ENCODE measurements at places on chromosomes 1 and 21.

DNA sequence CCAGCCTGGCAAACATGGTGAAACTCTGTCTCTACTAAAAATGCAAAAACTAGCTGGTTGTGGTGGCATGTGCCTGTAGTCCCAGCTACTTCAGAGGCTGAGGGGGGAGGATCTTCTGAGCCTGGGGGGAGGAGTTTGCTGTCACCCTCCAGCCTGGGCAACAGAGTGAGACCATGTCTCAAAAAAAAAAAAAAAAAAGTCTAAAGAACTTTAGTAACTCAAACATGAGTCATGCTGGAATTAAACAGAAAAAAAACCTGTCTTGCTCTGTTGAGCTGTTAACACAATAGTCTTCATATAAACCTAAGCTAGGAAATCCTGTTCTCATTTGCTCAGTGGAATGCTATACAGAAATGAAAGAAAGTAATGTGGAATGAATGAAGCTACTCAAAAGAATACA is 16.7 kb upstream of the DISP1 start:
- DNase-seq: no peak

GRCh38 chr1:224579526-224579925 is 36.6 kb upstream of the CNIH3 start:
- no peak for DNase-seq

GRCh38 chr1:92585831-92586230 is 99.1 kb upstream of the GFI1 start:
- DNase-seq: no peak

- DNase-seq: no peak
These were observed 70.1 kb upstream of the GORAB start for GRCh38 chr1:170461762-170462384.

- no peak for DNase-seq
These were observed 15.6 kb downstream of the JUN start for GRCh38 chr1:58768191-58768731.

DNA sequence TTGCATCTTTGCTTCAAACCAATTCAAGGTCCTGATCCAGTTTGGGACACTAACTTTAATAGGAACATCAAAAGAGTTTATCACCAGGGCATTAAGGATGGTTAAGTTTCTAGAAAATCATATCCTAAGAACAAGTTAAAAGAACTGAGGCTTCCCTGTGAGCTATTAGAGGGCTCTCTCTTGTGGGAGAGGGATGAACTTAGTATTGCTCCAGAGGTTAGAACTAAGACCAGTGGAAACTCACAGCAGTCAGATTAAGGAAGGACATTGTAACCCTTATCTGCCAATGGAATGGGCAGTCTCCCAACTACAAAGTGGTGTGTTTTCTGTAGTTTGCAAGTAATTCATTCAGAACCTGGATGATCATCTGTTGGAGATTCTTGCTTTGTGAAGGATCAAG is 36.8 kb downstream of the UBE2U start:
- no peak for DNase-seq

- no peak for DNase-seq
These were observed 90.5 kb upstream of the JUN start for GRCh38 chr1:58874342-58874741.

DNA sequence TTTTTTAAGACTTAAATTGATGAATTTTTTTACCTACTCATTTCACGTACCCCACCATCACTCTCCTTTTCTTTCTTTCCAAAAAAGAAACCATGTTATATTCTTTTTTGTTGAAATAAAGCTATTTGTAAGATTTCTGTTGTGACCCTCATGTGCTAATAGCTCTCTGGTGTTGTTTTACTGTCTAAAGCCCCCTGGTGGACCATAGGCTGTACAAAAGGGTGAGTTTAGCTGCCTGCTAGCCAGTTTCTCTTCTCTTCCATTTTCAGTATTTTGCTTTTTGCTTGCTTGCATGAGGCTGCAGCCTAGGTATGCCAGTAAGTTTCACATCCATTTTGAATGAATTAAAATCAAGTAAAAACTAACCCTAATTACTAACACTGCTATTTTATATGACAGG is 15.6 kb upstream of the VAMP3 start:
- DNase-seq: no peak

DNA sequence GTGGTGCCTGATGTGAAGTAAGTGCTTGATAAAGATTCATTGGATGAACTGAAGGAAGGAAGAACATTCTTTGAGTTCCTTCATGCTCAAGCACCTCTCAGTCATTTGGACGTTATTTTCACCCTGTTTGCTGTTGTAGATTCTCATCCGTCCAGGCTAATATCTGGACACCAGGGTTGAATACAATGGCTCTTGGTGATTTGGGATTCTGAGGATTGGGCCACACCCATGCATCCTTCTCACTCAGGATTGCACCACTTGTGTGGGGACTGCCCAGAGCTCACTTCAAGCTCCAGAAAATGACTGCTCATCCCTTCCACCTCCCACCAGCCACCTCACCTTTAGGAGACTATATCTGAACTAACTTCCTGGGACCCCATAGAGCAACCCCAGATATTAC is 117.1 kb upstream of the IPO9 start:
- no peak for DNase-seq

DNA sequence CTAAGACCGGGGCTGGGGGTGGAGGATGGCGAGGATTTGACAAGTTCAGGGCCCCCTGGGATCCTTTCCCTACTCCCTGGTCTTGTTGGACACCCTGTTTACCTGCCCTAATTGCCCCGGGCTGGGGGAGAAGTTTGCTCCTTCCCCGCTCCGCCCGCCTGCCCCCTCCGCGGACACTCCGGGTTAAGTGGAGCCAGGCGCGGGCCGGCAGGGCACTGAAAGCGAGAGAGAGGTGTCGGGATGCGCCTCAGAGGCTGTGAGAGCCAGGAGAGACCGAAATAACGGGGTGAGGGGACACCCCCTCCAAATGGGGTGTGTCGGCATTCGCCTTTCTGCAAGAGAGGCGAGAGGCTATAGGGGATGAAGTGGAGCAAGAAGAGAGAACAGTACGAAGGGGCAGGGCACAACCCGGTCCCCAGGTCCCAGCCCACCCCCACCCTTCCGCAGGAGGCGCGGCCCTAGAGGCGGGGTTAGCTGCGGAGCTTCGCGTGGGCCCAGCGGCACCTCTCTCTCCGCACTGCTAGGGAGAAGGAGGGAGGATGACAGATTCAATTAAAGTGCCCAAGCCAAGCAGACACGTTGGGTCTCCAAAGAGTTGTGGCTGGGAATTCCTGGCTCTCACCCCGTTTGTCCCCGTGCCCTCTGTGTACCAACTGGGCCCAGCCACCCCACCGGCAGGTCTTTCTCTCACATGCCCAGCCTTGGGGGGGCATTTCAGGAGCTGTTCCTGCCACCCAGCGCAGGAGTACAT is 3.8 kb downstream of the EFNA3 start:
- DNase-seq: no peak

GRCh38 chr1:232574889-232575762 is 54.8 kb downstream of the SIPA1L2 start:
- DNase-seq: no peak

- no peak for DNase-seq
These were observed 270.6 kb upstream of the VAMP3 start for GRCh38 chr1:7500381-7501083.

DNA sequence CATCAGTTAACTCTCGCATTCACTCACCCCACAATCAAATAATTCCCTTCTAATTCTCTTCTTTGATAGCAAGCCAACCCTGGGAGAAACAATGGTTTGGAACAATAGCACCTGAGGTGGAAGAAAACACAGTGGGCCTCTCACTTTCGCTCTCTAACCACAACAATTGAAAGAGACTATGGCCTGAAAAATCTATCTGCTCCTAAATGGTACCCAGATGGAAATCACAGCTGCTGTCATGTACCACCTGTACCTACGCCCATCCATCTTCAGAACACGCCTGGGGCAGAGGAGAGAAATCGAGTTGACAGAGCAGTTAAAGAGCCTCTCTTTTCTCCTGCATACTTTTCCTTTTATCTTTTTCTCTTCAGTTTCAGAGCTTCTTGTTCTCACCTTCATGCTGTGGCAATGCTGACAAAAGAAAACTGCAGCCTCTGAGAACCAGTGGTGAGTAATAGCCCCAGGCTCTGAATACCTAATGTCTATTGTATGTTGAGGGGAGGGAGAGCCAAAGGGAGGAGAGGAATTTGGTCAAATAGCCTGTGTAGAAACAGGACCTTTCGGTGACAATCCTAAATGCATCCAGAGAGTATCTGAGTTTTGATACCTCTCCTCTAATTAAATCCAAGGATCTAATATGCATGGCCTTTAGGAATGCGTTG is 57.7 kb downstream of the ZC3H11B start:
- no peak for DNase-seq

DNA sequence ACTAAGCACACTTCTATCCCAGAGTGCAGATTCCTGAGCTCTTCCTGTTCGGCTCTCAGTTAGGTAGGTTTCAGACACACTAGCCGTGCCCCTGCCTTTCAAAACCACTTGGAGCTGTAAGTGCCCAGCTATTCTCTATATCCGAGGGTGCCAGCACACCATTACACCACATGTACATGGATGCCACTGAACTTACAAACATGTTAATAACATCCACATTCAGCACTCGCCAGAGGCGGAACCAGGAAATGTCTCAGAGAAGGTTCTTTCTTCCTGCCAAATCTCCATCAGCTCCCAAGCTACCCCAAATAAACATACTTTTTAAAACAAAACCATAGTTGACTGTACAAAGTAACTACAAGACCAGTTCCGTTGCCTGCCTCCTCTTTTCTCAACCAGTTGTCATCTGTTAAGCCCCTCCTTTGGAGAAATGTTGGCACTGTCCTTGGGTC is 78.4 kb upstream of the CTTNBP2NL start:
- no peak for DNase-seq

DNA sequence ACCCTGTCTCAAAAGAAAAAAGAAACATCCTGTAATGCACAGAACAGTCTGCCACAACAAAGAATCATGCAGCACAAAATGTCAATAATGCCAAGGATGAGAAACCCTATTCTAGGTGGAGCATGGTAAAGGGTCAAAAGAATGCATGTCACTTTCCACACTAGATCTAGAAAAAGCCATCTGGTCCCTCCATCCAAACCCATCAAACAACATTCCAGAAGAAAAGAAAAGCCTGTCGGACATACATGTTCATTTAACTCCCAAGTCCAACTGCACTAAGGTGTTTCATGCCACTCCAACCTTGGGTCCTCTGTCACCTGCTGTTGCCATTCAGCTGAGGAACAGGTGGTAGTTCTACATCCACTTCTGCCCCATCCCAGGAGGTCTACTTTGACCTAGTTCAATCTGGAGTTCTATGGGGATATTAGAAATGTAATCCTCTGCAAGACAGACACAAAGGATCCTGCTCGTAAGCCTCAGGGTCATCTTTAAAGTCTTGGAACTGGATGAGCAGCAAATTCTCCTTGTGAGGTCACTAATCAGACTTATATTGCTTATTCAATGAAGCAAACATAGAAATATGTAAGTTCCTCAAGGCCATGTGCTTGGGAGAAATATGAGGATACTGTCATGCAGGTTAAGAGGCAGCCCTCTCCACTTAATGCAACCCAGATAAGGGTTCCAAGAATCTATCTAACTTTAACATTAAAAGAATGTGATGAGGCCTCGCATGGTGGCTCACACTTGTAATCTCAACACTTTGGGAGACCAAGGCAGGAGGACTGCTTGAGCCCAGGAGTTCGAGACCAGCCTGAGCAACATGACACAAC is 3.7 kb downstream of the DEDD start:
- no peak for DNase-seq

DNA sequence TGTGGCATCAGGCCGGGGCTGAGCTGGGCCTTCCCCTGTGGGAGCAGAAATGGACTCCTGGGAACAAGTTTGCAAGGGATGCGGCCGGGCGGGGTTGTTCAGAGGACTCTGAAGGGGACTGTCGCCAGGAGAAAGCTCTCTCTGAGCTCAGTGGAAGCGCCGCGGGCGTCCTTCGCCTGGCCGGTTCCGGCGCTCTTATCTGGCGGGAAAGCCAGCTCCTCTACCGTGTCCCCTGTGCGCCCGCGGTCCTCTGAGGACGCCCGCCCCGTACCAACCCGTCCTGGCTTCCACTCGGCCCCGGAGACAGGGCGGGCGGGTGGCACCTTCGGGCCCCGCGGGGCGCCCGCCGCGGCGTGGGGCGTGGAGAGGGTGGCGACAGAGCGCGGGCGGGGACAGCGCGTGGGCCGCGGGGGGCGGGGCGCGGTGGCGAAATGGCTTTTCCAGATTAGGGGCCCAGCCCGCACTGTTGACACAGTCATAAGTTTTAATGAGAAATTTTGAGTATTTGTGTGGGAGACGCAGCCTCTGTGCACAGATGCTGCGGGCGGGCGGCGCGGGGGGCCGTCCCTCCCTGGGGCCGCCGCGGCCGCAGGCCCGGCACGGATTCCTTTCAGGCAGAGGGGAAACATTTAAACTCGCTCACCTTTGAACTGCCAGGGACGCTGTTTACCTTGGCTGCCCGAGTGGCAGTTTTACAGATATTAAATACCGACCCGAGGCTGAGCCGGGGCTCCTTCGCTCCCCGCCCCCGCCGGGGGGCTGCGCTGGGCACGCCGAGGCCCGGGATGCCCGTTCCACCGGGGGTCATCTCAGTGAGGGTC is 70.2 kb downstream of the FOXD2 start:
- DNase-seq: no peak

DNA sequence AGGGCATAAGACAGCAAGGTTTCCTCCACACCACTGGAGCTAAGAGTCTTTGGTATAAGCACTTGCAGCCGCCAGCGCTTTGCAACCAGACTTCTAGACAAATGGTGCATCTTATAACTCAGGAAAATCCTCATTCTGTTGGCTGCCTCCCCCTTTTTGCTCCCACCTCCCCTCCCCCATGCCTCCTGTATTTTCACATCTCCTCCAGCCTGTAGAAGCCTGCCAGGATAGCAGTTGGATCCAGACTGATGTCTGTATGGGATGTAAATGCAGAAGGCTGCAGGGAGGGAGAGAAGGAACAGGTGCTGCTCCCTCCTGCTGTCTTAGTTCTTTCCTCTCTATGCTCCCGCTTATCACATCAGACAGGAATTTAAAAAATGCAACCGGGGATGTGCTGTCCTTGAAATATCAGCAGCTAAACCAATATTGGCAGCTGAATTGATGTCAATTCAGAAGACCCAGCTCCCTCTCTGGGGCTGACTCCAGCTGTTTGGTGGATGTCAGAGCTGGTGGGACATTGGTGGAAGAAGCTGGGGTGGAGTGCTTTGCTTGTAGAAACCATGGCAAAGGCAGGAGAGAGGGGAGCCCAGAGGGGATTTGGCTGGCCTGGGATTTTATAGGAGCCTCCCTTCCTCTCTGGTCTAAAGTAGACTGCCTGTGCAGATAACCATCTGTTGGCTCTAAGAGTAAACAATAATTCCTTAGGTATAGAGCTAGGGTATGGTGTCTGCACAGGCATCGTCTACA is 53.5 kb downstream of the NFASC start:
- DNase-seq: no peak

DNA sequence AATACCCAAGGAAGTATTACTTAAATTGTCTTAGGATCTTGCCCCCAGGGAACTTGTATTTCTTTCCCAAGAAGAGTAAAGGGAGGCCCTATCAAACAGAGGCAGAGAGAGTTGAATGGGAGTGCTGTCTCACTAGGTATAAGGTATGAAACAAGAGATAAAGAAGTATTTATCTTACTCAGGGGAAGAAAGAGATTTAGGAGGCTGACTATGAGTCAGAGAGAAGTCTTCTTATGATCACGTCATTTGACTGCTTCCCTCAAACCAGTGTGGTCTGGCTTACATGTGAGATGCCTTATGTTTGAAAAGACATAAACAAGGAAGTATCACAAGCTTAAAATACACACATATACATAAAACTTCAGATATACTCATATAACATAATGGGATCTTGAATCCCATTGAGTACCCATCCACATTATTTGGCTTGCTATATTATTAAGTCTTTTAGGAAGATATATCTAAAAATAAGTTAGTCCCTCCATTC is 29.6 kb downstream of the DUSP10 start:
- DNase-seq: no peak
